Left cardiac atrium (tissue), 4 donors: ENCODE measurements at places on chromosomes 3 and 15. TPM values are rescaled to one million over a fixed set of nuclear protein-coding genes. Genes with fewer than 3 reads are reported as not detected.

DNA sequence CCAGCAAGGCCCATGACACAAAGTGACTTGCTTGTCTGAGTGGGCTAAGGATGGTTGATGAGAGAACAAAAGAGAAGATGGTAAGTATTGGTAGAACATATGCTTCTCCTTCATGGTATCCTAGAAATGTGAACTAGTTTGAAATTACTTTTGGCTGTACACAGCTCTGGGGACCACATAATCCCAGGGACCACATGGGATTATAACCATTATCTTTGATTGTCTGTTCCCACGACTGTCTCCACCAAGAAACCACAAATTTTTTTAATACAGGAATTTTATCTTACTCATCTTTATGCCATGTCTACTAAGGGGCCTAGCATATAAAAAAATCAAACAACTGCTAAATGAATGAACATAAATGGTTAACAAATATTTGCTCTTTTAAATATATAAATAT is 155.3 kb upstream of the PRICKLE2 start:
- no peak for DNase-seq

- no peak for DNase-seq
These were observed 302.1 kb upstream of the MME start for GRCh38 chr3:154778057-154778456.

- DNase-seq, result no peak
These were observed 98.8 kb downstream of the FGF7 start for GRCh38 chr15:49521802-49522201.

Gene UBP1
- total RNA-seq, result 47.6 TPM

Gene KY
- 0.21 TPM for total RNA-seq
